ENCODE measurements at places on chromosomes 3 and 15.

DNA sequence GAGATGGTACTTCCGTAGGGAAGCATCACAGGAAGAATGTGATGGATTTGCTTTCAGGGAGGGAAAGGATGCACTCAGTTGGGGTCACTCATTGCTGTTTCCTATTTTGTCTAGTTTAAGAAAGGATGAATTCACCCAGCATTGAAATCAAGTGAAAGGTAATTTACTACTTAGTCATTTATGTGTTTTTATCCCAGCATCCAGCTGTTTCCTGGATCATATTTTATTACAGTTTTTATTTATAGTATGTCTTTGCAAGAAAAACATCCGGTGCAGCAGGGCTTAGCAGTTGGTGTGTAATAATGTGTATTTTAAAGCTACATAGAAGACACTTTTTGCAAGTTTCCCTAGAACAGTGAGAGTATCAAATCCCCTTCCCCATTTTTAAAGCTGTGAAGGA is 37.4 kb upstream of the GOLGA8B start:
- DNase-seq, result no peak

GRCh38 chr3:39810647-39811161 is 1.3 kb downstream of the MYRIP start:
- no peak for DNase-seq

DNA sequence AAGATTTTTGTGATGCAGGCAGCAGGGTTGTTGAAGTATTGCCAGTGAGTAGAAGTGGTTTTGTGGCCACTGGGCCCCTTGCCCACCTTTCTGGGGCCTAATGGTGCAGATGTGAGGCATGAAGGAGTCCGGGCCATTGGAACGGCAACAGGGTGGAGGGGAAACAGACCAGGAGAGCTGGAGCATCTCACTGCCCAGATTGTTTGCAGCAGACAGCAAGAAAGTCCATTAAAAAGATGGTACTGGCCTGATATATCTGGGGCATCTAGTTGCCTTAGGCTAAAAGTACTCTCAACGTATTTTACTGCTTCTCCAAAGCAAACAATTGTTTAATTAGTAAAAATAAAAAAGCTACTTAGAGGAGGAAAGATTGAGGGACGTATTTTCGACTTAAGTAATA is 298.4 kb downstream of the SATB1 start:
- DNase-seq, result no peak

- DNase-seq, result no peak
These were observed 819.4 kb downstream of the DIPK2A start for GRCh38 chr3:144791034-144791433.

GRCh38 chr15:38307251-38307650 is 54.6 kb downstream of the SPRED1 start:
- no peak for DNase-seq

DNA sequence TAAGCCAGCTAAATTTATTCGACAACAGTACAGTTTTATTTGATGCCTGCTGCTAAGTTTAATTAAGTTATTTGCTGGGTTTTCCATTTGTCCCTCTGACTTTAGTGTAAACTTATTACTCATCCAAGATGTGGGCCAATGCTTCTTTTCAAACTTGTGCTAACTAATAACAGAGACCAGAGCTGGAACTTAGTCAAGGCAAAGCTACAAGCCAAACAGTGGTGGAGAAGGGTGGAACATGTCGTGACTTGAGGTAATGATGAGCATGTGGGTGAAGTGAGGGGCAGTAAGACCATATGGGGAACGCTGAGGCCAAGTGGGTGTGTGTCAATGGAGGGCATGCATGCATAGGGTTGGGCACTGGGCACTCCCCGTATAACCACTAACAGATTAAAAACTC is 63.9 kb downstream of the NMD3 start:
- DNase-seq, result no peak

GRCh38 chr3:150385296-150386242 is 22.5 kb upstream of the TSC22D2 start:
- peak; percentile 5 for DNase-seq

DNA sequence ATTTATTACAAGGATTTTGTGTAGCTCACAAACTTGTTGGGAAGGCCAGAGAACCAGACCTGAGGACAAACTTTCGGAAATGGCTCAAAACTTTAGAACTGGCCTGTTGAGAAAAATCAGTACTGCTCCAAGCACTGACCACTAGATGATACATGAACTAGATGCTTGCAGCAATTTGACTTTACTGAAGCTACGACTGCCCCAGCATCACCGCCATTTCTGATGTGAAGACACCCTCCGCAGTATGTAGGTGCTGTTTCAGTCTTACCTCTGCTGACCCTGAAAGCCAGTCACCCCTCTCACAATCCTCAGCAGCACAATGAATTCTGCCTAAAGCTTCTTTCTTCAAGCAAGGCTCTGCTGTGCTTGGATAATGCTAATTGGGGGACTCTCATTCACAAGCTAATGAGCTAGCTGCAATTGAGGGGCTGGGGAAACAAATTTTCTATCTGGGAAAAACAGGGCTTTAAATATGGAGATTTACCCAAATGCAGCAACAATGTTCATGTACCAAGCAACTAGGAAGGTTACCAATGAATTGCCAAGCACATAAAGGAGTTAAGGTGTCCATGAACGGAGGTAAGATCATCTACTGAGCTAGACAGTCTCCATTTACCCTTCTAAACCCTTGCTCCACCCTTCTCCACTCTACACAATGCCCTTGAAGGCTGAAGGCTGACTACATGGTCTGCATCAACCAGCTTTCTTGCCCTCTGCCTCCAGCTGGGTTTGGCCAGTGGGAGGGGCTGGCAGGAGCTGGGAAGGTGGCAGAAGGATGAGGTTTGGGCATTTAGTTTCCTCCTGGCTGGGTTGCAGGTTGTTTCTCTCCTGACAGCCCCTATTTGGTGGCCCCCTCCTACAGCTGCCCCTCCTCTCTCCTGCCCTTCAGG is 53.2 kb upstream of the FSTL1 start:
- DNase-seq, result no peak

GRCh38 chr15:35194296-35194695 is 109.2 kb upstream of the NANOGP8 start:
- no peak for DNase-seq

GRCh38 chr3:132535575-132536441 is 61.3 kb upstream of the ACKR4 start:
- peak; percentile 69 for DNase-seq

GRCh38 chr3:144242747-144243146 is 271.1 kb downstream of the DIPK2A start:
- no peak for DNase-seq

DNA sequence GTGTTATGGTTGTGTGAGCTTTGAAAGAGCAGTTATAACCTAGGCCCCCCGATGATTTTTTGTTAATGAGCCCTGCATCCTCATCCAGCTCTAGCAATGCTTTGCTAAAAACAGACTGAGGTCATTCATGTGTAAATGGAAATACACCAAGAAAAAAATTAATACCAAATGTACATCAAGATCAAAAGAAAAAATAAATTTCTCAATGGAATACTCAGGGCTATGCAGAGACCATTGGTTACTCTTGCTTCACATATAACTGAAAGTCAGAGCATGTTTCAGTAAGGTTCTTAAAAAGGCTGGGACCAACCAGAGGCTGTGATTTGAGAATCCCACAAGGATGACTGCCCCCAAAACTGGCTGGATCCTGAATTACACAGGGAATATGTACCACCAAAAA is 48.0 kb downstream of the ARHGAP31 start:
- DNase-seq, result no peak

DNA sequence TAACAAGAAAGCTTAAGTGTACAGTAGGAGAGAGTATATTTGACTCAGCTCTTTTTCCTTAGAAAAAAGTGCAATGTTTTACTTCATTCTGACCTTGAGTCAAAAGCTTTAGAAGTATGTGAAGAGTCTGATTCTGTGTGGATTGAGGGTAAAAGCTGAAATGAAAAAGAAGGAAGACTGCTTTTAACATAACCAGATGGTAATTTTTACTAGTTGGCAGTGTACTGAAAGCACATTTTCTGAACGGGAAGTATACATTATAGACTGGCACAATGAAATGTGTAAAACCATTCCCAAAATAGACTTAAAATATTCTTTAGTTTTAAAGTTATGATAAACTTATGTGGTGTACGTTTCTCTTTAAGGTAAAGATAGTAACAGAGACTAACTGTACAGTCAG is 197.8 kb upstream of the ZNF717 start:
- no peak for DNase-seq

GRCh38 chr15:71338265-71338664 is 223.0 kb downstream of the THSD4 start:
- DNase-seq, result no peak

DNA sequence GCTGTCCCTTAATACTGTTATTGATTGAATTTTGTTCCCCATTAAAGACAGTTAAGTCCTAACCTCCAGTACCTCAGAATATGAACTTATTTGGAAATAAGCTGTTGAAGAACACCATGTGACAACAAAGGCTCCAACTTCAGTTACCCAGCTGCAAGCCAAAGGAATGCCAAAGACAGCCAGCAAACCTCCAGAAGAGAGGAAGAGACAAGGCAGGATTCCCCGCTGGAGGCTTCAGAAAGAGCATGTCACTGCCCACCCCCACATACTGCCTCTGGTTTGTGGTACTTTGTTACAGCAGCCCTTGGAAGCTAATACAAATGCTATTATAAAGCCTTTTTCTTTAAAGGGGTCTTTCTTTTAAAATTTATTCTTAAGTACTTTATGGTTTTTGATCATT is 18.4 kb upstream of the NEK10 start:
- no peak for DNase-seq

GRCh38 chr3:77935418-77935817 is 895.5 kb downstream of the ROBO2 start:
- DNase-seq, result no peak

GRCh38 chr3:5951026-5951425 is 763.5 kb downstream of the EDEM1 start:
- DNase-seq, result no peak

- no peak for DNase-seq
These were observed 8.4 kb upstream of the MINDY2 start for GRCh38 chr15:58762731-58763130.

GRCh38 chr3:66629982-66630368 is 129.2 kb upstream of the LRIG1 start:
- no peak for DNase-seq

DNA sequence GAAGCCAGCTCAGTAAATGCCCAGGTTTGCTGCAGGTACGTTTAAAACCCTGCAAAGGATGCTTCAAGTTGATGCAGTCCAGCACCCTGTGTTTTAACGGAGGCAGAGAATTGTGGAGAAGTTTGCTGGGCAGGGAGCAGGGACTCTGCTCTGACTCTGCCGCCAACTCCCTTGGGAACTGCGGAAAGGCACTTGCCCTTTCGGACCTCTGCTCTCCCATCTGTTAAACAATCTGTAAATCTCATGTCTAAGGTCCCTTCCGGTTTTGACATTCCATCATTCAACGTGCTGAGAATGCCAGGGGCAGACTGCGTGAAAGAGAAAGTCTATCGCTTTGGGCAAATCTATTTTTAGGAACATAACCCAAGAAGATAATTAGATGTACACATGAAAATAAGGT is 184.5 kb downstream of the OPA1 start:
- DNase-seq, result no peak

- DNase-seq, result no peak
These were observed 199.1 kb downstream of the FAM43A start for GRCh38 chr3:194884649-194885315.

GRCh38 chr3:56137415-56137814 is 330.9 kb downstream of the ERC2 start:
- no peak for DNase-seq

DNA sequence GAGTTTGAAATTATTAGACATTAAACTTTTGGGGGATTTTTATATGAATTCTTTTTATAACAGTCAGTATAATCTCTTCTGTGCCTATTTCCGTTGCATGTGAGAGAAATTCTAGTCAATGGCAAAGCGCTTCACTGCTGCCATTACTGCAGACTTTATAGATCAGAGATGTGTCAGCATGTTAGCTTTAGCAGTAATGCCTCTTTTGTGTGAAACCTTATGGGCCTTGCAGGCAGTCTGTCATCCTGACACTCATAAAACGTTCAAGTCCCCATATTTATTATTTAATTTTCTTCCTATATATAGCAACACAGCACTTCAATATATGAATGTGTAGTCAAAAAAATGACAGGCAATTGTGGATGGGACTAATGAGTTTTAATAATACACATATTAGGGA is 191.0 kb downstream of the NLGN1 start:
- no peak for DNase-seq

DNA sequence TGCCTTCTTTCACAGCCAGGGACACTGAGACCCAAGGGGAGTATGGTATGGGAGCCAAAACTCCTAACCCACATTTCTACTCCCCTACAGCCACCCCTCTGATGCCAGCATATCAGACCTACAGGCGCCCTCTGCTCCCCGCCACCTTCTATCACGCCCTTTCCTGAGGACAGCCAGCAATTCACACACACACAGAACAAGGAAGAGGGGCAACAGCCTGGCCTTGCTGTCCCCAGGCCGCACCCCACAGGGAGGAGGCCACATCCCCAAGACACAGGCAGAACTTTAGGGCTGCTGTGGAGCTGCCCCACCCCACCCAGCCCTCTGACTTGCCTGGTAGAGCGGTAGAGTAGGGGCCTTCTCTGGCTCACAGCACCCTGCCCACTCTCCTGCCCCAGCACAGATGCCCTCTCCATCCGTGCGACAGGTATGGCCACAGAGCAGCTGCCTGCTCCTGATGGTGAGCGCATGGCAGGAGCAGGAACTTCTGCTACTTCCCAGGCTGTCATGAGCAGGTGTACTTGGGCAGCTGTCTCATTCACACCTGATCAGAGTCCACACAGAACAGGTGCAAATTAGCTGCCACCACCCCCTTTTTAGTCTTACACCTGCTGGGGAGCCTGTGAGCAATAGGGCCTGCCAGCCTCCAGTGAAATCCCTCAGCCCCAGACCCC is 33.4 kb downstream of the CCDC33 start:
- DNase-seq, result no peak

DNA sequence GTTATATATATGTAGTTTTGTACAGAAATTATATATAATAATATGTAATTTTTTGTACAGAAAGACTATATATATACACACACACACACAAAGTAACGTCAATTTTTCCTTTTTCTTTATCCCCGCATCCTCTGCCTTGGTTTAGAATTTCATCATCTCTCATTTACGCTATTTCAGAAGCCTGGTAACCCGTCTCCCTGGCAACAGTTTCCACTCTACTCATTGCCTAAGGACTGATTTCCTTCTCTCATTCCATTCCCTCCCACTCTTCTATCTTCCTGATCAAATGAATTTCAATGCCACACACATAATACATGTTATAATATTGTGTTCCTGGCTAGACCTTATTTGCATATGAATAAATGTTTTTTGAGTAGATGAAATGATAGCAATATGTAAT is 47.8 kb upstream of the NDN start:
- no peak for DNase-seq

DNA sequence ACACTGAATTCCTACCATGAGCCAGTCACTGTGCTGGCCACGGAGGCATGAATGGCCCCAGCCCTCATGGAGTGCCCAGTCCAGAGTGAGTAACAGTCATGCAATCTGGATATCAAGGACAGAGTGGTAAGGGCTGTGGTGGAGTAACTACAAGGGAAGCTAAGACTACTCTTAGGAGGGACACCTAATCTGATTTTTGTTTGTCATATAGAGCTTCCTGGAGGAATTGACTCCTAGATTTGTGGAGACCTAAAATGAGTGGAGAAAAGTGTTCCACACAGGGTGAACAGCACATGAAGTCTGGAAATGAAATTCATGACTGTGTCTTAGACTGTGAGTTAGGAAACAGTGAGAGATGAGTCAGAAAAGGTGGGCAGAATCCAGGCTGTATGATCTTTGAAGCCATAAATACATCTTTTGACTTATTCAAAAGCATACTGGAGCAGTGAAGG is 219.9 kb downstream of the NFKBIZ start:
- no peak for DNase-seq

Measured in CD4-positive, alpha-beta T cell treated with Interleukin-17A for 4 hours (primary cell).